ENCODE measurements at places on chromosomes 6 and 20.

GRCh38 chr6:163159689-163160088, 254.8 kb upstream of the QKI start:
- DNase-seq, result no peak

DNA sequence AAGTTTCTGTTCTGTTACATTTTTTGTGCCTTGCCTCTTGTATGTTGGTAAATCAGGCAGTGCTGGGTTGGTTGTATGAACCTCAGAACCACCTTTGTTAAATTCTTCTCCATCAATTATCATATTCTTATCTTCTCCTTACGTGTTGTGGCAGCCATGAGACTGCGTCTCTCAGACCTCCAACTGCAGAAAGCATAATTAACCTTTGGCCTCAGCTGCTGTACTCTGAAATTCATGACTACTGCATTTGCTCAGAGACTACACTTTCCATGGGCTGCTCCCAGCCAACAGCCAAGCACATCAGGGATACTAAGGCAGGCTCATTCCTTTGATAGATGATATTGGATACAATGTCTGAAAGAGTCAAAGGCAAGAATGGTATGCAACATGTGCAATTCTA, 15.1 kb upstream of the SNX3 start:
- DNase-seq, result no peak

GRCh38 chr6:70864401-70864800, 92.5 kb downstream of the B3GAT2 start:
- DNase-seq, result no peak

DNA sequence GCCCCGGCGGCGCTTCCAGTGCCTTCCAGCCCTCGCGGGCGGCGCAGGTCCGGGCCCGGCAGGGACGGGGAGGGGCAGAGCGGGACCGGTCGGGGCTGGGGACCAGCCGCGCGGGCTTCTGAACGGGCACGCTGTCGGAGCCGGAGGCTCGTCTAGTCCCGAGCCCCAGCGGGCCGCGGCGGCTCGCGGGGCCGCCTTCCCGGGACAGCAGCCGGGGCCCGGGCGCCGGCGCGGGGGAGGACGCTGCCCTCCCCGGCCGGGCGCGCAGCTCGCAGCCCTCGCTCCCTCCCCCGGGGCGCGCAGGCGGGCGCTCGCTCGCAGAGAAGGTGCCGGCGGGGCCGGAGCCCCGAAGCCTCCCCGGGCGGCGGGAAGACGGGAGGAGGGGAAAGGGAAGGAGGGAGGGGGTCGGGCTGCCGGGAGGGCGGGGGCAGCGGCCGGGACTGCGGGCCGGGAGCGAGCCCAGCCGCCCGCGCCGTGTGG, 696 bp upstream of the SIRPA start:
- DNase-seq, result peak; percentile 20

- DNase-seq, result no peak
These were observed 16.2 kb upstream of the TGM2 start for GRCh38 chr20:38181207-38181801.

DNA sequence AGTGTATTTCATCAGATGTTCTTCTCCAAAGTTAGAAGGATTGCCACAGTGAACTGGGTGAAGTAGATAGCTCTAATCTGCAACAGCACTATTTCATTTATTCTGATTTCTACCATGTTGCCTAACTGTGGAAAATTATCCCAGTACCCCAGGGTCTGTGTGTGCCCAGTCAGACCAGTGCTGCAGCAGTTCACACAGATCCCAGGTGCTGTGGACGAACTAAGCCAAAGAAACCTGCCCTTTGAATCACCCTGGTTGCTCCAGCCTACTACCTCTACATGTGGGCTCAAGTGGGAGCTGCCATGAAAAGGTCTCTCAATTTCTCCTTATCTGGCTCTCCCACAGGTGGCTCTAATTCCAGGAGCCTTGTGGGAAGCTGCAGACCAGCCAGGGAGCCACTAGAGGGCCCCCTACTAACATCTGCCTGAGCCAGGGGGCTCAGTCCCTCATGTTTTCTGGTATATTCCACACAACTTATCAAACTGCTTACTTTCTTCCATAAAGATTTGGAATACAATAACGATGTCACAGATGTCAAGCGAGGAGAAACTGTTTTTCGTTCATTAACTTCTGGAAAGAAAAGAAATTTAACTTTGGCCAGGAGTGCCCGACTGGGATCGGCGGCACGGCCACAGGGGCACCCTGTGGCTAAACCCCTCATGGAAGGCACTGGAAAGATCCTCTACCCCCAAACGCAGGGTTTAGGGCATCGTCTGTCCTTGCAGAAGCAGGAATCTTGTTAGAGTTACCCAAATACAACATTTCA, 31.6 kb upstream of the LY86 start:
- DNase-seq, result peak; percentile 16

DNA sequence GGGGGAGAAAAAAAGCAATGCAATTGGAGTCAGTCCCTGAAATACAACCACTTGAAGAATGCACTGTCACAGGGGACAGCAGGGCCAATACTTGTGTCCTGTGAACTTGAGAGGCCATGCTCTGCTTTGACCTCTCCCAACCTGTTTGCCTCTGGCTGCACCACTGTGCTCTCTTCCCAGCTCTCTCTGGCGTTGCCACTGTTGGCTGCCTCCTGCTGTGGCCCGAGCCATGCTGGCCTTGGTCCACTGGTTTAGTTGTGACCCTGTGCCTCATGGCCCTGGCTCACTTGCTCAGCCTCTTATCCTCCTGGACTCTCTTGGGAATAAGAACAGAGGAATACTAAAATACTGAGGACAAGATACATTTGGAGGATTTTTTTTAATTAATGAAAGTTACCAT, 14.5 kb upstream of the FBXO30 start:
- DNase-seq, result no peak

- DNase-seq, result peak; percentile 94
These were observed 81.8 kb downstream of the SGK1 start for GRCh38 chr6:134235937-134236751.

- DNase-seq, result peak; percentile 42
These were observed 128.3 kb downstream of the MAP3K7 start for GRCh38 chr6:90458353-90459224.
